HT-29 (cell line): ENCODE measurements at places on chromosomes 3 and 15.
A peak's percentile ranks its signal among the peaks of the same experiment; 100 is the strongest.

- no peak for DNase-seq
These were observed 340.3 kb downstream of the FOXP1 start for GRCh38 chr3:71243229-71243628.

DNA sequence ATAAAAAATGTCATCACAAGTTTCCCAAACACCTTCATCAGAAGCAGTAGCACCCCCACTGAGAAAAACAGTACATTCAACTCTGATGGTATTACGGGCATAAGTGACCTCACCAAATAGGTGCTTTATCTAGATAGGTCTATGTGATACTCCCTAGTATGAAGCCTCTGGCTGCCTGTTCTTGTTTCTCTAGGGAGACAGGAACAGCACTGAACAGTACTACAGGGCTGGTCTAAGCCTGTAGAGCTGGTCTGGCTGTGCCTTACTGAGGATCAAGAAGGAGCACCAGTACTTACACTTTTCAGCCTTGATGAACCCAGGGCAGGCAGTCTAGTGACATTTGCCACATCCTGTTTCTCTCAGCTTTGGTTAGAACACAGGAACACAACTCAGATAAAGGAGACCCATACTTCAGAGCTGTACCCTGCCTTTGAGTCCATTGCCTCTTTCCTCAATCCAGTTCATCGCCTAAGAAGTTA is 35.9 kb downstream of the OXNAD1 start:
- DNase-seq: no peak

DNA sequence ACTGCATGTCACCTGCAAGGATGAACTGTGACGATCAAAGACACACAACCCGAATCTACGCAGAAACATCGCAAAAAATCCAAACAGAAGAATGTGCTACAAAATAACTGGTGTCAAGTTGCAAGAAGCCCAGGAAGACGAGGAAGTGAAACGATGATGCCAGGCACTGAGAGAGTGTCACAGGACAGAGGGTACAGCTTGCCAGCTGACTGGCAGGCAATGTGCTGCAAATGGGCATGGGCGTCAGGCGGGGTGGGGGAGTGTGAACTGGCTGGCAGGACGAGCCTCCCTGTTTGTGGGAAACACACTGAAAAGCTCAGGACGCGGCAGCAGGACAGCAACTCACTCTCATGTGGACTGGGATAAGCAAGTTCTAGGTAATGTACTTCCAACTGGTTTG is 28.9 kb upstream of the OCA2 start:
- no peak for DNase-seq

- DNase-seq: peak; percentile 22
These were observed 297.3 kb downstream of the GABRB3 start for GRCh38 chr15:26475554-26475953.

- DNase-seq: no peak
These were observed 35.2 kb downstream of the RNF13 start for GRCh38 chr3:149848238-149848637.

DNA sequence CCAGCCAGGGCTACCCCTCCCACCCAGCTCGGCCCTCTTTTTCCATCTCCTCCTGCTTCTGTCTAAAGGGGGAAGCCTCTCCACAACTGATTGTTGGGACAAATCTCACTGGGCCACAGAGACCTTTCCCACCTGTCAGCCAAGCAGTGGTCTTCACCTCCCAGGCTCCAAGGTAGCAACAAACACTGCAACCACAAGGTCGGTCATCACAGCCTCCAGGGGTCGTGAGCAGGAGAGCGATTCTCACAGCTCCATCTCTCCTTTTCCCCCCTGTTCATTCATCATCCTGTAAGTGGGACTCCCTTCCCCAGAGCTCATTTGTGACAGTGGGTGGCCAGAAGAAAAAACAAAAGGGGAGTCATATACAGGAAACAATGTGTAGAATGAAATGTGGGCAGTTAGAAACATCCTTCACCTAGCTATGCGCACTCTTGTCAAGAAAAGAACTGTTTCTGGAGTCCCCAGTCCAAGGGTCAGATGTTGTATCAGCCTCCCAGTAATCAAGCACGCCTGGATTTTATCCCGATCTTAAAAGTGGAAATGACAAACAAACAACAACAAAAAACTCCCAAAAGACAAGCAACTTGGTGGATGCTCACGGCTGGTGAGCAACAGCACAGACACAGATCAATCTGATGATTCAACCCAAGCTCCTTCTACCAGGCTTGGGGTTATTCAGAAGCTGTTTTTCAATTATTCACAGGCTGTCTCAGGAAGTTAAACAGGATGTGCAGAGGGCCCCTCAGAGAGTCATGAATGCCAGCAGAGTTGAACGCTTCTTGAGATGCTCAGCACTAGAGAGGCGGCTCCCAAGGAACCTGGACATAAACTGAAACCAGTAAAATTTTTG is 22.4 kb downstream of the LYZL4 start:
- no peak for DNase-seq

DNA sequence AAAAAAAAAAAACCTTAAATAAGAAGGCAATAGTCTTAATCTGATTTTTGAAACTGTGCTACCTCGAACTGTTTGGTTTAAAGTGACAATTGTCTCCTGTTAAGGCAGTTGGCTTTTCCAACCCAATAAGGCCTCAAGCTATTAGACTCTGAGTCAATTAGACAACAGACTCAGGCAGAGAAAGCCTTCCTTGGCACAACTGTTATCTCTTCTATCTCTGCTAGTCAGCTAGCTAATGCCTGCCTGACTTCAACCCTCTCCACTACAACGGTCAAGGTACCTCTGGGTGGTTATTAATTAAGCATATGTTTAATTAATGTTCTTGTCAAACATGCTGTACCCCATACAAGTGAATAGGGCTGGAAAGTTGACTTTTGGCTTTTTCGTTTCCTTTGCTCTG is 110.2 kb upstream of the NLGN1 start:
- DNase-seq: no peak

DNA sequence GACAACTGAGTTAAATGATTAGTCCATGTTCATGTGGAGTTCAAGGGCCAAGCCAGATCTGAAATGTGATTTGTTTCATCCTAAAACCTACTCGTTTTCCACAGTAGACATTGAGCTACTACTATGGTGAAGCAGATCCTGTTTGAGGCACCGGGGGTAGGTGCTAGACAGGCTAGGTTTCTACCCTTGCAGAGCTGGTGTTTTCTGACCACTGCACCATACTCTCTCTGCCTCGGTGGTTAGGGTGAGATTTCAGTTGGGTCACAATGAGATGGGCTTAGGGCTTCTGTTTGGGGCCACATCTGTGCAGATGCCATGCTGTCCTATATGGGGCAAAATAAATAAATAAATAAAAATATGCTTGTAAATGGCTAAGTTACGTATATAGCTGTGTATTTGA is 99.3 kb downstream of the OXNAD1 start:
- no peak for DNase-seq

DNA sequence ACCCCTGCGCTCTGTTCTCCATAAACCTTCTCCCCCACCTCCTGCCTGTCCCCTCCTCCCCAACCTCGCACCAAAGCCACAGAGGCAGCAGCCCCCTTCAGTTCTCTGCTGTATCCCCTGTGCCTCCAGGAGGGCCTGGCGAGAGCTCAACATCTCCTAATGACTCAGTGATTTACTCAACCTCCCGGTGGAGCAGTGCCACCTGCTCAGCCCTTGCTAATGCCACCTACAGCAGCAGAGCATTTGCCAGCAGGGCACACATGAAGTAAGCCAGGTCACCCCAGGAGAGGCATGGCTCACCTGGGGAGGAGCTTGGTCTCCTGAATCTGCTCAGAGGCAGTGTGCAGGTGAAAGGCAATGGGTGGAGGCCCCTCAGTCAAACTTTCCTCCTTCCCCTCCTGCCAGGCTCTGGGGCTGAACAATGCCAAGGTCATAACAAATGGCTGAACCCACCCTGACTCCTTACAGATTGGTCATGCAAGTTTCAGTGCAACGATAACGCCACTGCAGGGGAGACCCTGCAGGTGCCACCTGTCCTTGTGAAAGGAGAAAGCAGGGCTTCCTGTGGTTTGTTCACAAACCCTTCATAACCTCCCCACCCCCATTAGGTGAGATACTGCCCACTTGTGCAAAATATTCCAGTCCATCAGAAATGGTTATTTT is 19.8 kb downstream of the TRPM1 start:
- DNase-seq: peak; percentile 91

DNA sequence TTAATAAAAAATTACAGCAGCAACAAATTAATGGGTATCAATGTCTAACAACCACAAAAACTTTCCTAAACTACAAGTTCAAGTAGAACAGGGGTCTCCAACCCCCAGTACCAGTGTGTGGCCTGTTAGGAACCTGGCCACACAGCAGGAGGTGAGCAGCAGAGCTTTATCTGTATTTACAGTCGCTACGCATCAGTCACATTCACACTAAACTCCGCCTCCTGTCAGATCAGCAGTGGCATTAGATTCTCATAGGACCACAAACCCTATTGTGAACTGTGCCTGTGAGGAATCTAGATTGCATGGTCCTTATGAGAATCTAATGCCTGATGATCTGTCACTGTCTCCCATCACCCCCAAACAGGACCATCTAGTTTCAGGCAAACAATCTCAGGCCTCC is 18.5 kb upstream of the LIPC start:
- no peak for DNase-seq

GRCh38 chr3:151541178-151541577 is 80.3 kb upstream of the IGSF10 start:
- DNase-seq: peak; percentile 5

- DNase-seq: peak; percentile 35
These were observed 8.2 kb downstream of the SLC6A6 start for GRCh38 chr3:14410503-14411165.

DNA sequence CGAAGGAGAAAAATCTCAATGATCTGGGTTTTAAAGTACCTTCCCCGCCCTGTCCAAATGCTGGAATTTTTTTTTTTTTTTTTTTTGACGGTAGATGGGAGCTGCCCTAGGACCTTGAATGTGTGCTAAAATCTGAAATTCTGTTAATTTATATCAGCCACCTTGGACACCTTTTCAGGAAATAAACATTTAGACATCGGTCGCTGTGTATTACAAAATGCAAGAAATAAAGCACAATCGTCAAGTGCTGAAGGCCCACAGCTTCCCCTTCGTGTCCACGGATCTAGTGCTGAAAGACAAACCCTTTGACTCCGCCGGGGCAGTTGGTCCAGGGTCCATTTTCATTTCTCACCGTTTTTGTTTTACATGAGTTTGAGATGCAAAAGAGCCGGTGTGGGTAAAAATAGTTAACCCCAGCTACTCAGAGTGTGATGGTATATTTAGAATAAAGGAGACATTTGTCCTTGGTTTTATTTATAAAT is 90.2 kb upstream of the CHD2 start:
- peak; percentile 80 for DNase-seq

GRCh38 chr15:98682992-98683701 is 34.8 kb downstream of the IGF1R start:
- DNase-seq: no peak

DNA sequence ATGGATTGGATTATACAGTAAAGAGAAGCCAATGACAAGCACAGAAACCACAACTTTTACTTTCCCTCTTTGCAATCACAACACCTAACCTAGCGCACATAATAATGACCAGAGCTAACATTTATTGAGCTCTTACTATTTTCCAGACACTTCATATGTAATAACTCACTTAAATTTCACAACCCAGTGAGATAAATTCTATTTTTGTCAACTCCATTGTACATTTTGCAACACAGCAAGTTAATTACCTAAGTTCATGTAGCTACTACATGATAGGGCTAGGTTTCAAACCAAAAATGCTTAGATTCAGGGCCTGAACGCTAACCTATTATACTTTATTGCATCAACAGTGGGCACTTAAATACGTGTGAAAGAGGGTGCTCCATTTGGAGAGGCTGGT is 89.5 kb downstream of the GADL1 start:
- DNase-seq: no peak

DNA sequence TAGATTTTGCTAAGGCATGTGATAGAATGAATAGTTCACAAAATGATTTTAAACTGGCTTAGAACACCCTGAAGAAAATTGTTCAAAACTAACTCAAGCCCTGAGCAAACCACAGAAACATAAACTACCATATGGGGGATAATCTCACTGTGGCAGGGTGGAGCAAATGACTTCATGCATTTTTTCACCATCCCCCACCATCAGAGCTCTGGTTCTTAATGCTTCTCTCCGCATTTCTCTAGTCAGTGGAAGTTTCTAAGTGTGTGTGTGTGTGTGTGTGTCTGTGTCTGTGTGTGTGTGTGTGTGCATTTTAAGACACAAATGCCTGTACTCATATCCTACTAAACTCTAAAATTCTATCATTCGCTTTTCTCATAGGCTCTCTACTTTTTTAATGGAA is 107.1 kb upstream of the PHLDB2 start:
- no peak for DNase-seq

GRCh38 chr3:184953401-184953800 is 141.4 kb downstream of the VPS8 start:
- no peak for DNase-seq

GRCh38 chr3:49648354-49649019 is 25.7 kb upstream of the APEH start:
- DNase-seq: no peak

DNA sequence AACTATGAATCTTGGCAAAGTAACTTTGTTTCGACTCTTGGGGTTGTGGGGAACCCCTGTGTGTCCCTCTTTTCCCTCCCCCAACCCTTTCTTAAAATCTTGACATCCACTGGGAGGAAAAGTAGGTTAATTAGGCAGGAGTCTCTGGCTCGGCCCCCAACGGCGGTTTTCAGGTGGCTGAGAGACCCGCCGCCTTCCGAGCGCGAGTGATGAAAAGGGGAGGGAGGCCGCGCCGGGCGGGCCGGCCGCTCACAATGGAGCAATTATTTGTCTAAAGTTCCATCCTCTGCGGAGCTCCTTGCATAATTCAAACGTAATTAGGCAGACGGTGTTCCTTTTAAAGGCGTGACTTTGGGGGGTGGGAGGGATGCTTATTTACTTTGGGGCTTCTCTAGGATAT is 51.7 kb downstream of the ZIC4 start:
- no peak for DNase-seq

GRCh38 chr3:170536712-170537111 is 49.2 kb downstream of the SLC7A14 start:
- no peak for DNase-seq

- peak; percentile 99 for DNase-seq
These were observed 1.3 kb upstream of the USP3 start for GRCh38 chr15:63502843-63503738.

DNA sequence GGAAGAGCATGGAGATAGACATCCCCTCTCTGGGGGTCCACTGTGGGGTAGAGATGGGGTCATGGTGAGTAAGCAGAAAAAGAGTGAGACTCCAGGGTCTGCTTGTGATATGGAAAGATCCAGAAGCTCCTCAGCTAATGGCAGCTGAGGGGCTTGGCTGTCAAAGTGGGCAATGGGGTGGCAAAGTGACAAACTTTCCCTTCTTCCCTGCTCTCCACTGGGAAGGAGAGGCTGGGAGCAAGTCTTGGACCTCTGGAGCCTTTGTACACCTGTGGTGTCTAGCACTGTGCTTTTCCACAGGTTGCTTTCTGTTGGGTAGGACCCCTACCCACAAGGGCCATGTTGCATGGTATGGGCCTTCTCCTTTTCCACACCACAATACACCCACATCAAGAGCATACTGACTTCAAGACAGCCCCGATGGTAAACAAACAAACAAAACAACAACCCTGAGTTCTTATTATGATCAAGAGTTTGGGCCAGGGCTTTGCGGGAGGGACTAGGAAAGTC is 3.5 kb downstream of the ITGA11 start:
- DNase-seq: no peak

- DNase-seq: no peak
These were observed 8.8 kb downstream of the TBC1D23 start for GRCh38 chr3:100269410-100270214.
